ENCODE measurements at places on chromosomes 11 and 22.

- no peak for DNase-seq
Measured at GRCh38 chr11:68927280-68928135, 23.8 kb downstream of the IGHMBP2 start.

GRCh38 chr22:49713003-49713402 lies 114.7 kb downstream of the BRD1 start:
- no peak for DNase-seq

- DNase-seq: no peak
Measured at GRCh38 chr11:59145534-59145933, 2.9 kb downstream of the FAM111A start.

DNA sequence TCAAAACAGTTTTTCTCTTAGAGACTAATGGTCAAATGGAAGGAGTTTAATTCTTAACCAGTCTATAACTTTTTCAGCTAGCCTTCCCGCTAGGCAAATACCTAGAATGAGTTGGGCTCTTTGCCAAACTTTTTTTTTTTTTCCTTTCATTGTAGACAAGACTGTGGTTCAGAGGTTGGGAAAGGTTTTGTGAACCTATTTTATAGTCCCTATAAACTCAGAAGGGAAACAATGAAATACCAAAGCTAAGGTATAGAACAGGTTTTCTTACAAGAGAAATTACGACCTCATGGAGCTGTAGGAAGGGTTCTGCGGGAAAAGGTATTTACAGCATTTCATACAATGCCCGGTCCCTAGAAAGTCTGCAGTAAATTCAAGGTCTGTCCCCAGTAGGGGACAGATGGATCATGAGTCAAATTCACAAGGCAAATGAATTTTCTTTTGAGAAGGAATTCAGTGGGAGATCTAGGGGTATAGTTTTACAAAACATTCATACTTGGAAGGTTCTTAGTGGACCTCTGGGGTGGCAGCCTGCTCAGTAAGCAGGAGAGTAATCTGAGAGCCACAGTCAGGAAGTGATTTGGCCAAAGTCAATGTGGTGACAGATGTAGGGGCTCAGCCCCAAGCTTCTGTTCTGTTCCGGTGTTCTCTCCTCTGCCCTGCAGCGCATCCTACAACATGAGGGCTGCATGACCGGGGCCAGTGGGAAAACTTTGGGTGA lies 146.8 kb downstream of the DBX1 start:
- no peak for DNase-seq
